ENCODE measurements at places on chromosomes 1 and 21. TPM values are rescaled to one million over a fixed set of nuclear protein-coding genes. Genes with fewer than 3 reads are reported as not detected.

DNA sequence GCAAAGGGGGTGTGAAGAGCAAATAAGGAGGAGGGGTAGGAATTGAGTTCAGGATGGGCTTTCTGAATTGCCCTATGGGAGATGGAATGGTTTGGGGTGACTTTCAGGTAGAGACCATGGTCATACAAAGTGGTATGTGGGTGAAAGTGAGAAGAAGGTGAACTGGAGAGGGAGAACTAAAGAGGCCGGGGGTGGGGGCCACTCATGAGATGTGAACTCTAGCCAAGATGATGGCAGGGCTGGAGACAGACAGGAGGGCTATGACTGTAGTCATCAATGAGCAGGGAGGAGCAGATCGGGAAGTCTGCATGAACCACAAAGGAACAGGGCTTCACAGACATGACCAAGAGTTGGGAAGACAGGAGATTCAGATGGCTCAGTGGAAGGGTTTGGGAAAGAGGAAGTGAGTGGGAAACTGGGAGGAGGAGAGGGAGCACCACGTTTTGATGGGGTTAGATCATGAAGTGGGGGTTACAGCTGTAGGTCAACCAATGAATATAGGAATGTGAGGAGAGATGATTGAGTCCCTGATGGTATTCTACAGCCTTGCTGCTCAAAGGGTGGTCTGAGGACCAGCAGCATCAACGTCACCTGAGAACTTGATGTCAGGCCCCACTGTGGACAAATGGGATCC, 20.7 kb upstream of the LRRC8D start:
- DNase-seq = no peak

DNA sequence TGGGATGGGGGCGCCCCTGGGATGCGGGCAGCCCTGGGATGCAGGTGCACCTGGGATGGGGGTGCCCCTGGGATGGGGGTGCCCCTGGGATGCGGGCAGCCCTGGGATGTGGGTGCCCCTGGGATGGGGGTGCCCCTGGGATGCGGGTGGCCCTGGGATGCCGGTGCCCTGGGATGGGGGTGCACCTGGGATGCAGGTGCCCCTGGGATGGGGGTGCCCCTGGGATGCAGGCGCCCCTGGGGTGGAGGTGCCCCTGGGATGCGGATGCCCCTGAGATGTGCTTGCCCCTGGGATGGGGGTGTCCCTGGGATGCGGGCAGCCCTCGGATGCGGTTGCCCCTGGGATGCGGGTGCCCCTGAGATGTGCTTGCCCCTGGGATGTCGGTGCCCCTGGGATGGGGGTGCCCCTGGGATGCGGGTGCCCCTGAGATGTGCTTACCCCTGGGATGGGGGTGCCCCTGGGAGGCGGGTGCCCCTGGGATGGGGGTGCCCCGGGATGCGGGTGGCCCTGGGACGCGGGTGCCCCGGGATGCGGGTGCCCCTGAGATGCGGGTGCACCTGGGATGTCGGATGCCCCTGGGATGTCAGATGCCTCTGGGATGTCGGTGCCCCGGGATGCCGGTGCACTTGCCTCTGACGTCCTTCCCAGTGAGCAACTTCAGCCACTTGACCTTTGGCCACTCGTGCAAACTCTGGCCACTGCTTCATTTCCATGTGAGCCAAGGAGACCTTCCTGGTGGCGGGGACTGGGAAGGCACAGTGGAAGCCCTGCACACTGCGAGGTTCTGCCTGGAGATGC, 37.3 kb upstream of the SLC19A1 start:
- DNase-seq = no peak

DNA sequence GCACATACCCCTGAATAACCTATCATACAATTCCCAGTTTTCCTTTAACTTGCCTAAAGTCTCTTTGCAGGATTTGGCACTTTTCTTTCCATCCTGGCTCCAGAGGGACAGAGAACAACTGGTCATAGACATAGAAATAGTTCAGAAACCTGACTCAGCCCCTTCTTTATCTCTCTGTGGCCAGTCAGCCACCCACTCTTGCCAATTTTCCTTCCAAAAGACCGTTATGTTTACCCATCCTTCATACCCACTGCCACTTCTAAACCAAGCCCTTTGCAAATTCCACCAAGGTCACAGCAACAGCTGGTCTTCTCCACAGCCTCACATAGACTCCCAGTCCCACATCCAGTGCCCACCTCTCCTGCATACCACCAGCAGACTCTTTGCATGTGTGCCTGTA, 127.2 kb upstream of the FGGY start:
- DNase-seq = no peak

DNA sequence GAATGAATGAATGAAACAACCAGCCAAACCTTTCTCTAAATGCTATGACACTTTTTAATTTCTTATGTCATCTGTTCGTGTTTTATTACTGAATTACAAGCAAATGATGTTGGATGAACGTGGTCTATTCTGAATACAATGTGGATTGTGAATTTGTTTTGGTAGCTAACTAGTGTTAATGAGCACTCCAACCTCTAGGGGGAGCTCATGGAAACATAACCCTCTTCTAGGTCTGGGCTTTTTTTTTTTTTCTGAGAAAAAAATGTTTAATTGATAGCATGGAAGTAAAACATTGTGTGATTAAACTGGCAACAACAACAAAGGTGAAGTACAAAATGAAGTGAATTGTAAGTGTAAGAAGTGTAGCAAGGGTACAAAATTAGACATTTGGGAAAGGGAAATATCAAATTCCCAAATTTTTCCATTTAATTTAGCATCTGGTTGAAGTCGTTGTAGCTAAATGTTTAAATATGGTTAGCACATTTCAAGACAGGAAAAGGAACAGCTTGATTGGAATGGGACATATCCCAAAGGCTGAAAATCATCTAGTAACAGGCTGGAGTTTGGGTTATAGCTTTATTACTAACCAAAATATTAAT, 42.6 kb upstream of the PTGS2 start:
- peak; percentile 35 for DNase-seq

- no peak for DNase-seq
Measured at GRCh38 chr21:23725576-23725975, 1881.7 kb downstream of the MRPL39 start.

DNA sequence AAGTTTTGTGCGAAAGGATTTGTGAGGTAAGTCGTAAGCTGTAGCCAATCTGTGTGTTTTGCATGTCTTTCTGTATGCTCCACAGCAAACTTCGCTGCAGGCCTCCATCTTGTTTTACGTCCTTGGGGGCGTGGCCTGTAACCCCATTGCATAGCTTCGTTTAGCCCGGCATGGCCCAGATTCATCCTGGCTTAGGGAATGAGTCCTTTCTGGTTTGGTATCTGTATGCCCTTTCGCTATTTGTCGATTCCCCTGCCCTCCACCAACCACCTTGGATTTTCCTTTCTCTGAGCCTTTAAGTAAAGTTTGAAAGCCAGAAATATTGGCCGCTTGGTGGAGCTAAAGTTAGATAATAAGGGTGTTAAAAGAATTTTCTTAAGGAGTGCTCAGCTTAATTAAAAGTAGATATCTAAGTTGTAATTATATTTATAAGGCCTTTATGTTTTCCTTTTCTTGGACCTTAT, 1.1 kb downstream of the THEM4 start:
- no peak for DNase-seq

DNA sequence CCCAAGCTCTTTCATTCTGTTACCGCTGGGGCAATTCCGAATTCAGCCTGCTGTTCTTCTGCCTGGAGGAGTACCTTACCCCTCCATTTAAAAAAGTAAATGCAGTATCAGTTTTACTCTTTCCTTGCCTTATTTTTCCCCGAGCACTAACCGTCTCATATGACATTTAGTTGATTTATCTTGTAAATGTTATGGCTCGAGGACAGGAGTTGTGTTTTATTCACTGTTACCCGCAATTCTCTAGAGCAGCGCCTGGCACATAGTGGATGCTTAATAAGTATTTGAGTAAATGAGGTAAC, 425 bp upstream of the TADA1 start:
- no peak for DNase-seq

DNA sequence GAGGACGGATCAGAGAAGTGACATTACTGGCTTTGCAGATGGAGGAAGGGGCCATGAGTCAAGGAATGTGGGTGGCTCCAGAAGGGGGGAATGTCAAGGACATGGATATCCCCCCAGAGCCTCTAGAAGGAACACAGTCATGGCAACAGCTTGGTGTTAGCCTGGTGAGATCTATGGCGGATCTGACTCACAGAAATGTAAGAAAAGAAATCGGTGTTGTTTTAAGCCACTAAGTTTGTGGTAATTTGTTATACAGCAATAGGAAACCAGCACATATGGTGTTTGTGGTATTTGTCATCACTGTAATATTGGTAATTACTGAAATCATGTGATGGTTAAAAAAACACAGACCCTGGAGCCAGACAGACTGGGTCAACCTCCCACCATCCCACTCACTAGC, 236.2 kb downstream of the SETD4 start:
- DNase-seq = no peak

GRCh38 chr1:89104687-89105086, 21.2 kb downstream of the GBP2 start:
- peak; percentile 12 for DNase-seq

GRCh38 chr1:109625176-109625575, 5.5 kb downstream of the AMPD2 start:
- DNase-seq = no peak

DNA sequence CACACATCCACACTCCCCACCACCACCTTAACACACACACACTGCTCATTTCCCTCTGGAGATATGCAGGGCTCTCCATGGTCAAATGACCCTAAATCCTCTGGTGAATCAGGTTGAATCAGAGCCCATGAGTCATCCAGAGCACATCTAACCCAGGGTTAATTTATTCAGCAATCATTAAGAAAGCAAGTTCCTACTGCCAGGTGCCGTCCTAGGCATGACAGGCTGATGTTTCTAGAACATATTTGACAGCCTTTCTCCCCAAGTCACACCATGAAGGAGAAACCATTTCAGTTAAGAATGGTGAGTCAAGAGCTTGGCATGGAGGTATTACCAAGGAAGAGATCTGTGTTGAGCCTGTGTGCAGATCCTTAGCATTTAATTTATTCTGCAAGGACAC, 194.3 kb upstream of the CAMK1G start:
- no peak for DNase-seq

- DNase-seq = no peak
Measured at GRCh38 chr1:190176776-190177175, 300.9 kb downstream of the BRINP3 start.

DNA sequence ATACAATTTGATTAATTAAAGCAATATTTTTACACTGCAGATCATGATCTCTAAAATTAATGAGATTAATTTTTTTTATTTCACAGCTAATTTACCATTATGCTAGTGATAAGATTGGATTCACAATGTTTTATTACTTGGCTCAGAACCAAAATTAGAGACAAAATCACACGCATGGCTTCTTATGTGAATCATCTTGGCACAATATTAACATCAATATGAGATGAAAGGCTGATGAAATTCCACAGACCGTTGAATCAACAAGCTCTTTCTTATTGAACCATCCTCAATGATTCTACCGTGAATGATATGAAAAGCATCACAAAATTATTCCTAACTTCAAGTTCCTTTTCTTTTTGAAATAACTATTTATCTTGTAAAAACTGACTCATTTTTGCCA, 544.9 kb downstream of the KCNT2 start:
- DNase-seq = no peak

- DNase-seq = peak; percentile 72
Measured at GRCh38 chr1:59971464-59971911, 44.9 kb upstream of the CYP2J2 start.

- no peak for DNase-seq
Measured at GRCh38 chr1:158045639-158046038, 52.2 kb downstream of the KIRREL1 start.

DNA sequence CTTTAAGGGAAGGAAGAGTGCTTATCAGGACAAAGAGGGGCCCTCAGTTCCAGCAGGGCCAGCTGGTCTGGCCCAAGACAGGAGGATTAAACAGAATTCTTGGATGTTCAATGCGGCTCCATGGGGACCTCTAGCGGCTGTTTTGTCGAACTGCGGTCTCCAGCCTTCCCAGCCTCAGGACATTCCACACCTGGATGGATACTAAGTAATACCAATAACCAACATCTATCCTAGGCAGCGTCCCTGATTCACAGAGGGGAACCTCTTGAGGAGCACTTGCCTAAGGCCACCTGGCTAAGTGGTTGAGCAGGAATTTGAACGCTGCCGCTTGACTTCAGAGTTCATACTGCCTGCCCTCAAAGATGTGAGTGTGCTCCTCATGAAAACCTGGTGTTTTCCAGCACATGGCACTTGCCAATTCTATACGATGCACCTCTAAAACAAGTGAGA, 15.5 kb upstream of the CD247 start:
- DNase-seq = peak; percentile 87

DNA sequence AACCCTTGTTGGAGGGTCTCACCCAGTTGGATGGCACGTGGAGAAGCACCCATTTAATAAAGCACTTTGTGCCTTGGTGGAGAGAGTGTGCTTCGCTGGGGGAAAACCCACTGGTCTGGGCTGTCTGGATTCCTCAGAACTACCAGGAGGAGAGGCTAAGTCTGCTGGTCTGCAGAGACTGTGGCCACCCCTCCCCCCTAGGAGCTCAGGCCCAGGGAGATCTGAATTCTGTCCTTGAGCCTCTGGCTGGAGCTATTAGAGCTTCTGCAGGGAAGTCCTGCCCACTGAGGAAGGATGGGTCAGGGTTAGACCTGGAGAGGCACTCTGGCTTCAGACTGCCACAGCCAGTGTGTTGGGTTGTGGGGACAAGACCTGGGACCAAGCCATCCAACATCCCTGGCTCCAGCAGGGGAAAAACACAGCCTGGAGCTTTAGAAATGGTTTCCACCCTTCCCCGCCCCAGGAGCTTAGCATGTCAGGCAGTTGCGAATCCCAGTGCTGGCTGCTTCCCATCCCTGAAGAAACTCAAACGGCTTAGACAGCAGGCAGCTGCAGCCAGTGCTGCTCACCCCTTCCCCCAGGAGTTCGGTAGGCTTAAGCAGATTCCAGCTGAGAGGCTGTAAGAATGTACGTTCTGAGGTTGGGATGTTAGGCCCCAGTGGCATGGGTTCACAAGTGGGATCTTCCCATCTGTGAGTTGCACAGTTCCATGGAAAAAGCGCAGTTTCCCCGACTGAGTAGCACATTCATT, 288.3 kb downstream of the TGFB2 start:
- DNase-seq = no peak

DNA sequence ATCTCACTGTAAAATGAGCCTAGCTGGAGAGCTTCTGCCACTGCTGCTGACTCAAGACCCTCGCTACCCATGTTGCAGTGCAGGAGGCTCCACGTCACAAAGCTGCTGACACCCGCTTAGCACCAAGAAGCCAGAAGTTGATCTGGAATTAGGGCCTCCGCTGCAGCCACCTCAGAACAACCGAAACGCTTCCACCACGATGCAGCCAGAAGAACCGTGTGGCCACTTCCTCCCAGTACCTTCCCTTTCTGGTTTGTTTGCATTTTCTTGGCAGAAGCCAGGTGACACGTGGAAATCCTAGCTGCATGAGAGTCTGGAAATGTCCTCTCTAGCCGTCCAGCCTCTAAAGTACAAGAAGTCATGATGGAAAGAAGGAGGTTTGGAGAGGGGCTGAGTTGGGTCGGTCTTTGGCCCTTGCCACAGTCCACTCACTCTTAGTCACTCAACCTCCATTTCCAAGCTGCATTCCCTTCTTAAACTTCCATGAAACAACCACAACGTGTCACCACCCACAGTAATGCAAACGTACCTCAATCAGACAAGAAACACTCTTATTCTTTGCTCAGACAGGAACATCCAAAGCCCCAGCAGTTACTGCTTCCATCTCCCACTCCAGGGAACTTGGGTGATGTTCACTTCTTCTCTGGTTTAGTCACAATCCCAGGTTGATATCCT, 10.0 kb upstream of the CDA start:
- DNase-seq = no peak

GSTM1 gene
- not detected for polyA plus RNA-seq

FAM110D gene
- polyA plus RNA-seq = 1.1 TPM

SMIM12 gene
- polyA plus RNA-seq = 63.9 TPM

ACAP3 gene
- 43.8 TPM for polyA plus RNA-seq

TNFRSF14 gene
- 2.3 TPM for polyA plus RNA-seq

OR2W3 gene
- polyA plus RNA-seq = 3.7 TPM

KCNE1 gene
- polyA plus RNA-seq = not detected

CAMK1G gene
- not detected for polyA plus RNA-seq

DRAXIN gene
- polyA plus RNA-seq = not detected

Data from K562 (cell line).